Ecto neural progenitor cell (in vitro differentiated cells): ENCODE measurements at places on chromosomes 3 and 15.

GRCh38 chr3:56918111-56918568, 116.4 kb upstream of the ARHGEF3 start:
- DNase-seq, result no peak

DNA sequence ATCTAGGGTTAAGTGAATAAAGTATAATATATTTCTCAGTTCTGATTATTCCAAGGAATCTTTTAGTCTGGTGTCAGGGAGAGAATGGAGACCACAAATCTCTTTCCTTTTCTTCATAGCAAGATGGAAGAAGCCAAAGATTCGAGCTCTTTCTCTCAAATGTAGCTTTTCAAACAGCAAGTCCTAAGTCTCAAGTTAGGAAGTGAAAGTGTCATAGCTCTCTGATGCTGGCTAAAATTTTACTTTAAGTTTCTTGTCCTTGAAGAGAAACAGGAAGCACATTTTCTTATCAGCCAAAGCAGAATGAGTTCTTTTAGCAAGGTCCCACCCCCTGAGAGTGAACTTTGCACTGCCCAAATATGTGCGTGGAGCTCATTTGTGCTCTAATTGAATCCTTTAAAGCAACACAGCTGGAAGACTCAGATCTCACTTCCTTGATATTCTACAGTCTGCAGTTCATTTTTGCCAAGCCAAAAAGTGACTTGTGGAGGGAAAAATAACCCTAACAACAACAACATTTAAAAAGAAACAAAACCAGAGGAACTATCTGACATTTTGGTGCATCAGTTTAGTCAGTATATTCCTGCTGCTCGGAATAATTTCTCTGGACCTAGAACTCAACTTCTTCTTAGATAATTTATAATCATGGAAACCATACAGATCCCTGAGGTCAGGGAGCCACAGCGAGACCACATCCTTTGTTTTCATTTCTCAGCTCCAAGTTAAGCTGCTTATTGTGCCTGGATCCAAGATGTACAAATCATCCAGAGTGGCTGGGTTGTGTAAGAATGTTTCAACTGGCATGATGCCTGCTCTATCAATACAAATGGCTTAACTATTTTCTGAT, 238.7 kb upstream of the P2RY1 start:
- no peak for DNase-seq

GRCh38 chr3:186815435-186815834, 9.2 kb upstream of the RFC4 start:
- DNase-seq, result no peak

DNA sequence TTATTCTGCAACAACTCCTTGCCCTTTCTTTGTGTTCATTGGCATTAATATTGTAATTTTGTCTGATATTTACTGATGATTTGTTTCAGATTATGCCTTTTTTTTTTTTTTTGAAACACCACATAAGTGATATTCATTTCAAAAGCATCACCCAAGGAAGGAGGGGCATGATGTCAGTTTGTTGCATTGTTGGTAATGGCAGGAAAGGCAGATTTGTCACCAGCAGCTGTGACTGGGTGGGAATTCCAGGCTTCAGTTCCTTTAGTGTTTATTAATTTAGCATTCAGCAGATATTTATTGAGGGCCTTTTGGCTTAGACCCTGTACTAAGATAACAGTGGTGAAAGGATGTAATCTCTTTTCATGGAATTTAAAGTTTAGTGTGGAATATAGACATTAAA, 19.5 kb downstream of the SENP2 start:
- DNase-seq, result no peak

DNA sequence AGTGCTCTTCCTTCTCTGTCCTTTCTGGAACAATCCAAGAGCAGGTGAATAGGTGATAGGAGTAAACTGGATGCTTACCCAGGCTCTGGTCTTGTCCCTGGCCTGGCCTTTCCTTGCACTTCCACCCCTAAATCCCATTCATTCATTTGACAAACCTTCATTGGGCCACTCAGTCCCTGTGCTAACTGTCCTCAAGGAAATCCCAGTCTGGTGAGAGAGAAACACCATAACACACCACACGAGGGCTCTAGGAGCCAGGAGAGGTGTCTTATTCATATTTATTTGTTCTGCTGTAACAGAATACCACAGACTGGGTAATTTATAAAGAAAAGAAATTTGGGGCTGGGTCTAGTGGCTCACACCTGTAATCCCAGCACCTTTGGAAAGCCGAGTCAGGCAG, 22.8 kb downstream of the EFCC1 start:
- DNase-seq, result no peak

GRCh38 chr3:56209982-56210751, 258.1 kb downstream of the ERC2 start:
- no peak for DNase-seq

DNA sequence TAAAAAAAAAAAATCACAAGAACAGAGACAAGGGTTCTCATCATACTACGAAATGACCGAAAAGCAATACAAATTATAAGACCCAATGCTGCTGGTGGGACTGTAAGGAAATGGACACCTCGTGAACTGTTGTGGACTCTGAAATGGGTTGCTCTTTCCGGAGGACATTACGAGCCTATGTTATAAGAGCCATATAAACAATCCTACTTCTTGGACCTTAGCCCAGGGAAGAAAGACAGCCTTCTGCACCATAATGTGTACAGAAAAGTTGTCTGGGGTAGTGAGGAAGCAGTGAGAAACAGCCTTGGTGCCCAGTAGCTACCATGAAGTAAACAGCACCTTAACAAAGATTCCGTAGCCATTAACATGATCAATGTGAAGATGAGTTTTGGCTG, 2.7 kb downstream of the SLC22A14 start:
- DNase-seq, result no peak

GRCh38 chr15:47283246-47283645, 434.1 kb upstream of the SEMA6D start:
- no peak for DNase-seq

- no peak for DNase-seq
Measured at GRCh38 chr3:134361162-134361835, 12.9 kb downstream of the AMOTL2 start.

- no peak for DNase-seq
Measured at GRCh38 chr3:69932501-69932900, 67.0 kb upstream of the SAMMSON start.

DNA sequence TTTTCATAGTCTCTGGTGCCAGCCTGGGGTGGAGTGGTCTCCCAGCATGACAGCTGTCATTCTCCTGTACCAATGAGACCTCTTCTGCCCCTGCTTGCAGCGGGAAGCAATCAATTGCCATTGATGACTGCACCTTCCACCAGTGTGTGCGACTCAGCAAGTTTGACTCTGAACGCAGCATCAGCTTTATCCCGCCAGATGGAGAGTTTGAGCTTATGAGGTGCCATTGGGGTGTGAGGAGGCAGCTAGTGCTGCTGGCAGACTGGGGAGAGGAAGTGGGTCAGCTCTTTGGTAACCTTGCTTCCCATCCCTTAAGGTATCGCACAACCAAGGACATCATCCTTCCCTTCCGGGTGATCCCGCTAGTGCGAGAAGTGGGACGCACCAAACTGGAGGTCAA, 4.4 kb upstream of the ABCF3 start:
- no peak for DNase-seq

DNA sequence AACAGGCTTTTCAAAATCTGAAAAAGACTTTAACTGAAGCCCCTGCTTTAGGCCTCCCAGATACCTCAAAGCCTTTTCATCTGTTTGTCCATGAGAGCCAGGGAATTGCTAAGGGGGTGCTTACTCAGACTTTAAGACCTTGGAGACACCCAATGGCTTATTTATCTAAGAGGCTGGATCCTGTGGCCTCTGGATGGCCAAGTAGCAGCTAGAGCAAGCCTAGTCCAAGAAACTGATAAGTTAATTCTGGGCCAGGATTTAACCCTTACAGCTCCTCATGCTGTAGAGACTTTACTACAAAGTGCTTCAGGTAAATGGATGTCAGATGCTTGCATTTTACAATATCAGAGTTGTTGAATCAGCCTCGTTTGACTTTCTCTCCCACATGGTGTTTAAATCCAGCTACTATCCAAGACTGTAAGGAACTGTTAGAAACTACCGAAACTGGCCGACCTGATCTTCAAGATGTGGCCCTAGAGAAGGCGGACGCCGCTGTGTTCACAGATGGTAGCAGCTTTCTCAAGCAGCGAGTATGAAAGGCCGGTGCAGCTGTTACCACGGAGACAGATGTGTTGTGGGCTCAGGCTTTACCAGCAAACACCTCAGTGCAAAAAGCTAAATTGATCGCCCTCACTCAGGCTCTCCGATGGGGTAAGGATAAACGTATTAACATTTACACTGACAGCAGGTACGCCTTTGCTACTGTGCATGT, 3.3 kb downstream of the DET1 start:
- no peak for DNase-seq

DNA sequence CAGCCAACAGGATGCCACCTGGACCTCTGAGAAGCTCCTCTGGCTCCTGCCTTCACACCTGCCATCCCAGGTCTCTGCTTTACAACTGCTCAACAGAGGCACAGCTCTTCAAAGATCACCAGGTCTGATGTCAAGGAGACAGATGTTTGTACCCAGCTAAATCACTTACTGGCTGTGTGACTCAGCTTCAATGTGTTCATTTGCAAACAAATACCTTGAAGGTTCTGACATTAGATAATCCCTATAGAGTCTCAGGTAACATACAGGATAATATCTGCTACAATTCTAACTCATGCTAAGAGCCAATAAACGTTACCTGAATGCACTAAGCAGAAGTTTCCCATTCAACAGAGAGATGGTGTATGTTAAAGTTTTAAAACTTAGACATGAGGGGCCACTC, 163.4 kb upstream of the IGF1R start:
- no peak for DNase-seq

DNA sequence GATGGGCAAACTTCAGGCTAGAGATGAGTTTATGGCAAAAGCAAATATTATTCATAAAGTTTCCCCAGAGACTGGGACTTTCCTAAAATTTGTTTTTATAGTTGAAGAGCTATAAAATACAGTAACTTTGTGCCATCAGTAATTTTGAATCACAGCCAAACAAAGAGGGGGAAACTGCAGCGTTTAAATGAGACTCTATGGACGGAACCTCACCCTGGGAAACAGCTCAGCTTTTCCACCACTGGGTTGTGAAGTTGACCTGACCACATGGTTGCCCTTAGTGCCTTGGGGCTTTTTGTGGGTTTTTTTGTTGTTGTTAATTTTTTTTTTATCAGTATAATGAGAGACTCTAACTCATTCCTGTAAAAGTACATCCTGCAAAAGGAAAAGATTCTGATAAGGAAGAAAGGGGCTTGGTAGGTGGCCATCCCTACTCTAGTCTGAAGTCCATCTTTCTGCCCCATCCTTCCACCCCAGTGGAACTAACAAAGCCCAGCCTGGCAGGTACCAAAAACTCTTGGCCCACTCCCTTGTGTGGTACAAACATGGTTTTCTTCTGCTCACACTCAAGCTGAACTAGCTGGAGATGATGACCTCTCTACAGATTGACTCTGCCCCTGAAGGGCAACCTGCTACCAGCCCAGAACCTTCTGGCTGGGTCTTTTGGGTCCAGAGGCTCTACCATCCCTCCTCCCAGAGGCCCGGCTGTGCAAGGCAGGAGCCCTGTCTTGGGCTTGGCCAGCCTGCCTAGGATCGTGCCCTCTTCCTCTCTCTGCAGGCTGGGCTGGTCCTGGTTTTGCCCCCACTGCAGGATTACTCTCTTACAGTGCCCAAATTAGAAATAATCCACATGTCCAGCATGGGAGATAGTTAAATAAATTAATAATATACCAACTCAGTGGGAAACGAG, 41.2 kb downstream of the RLBP1 start:
- DNase-seq, result no peak

DNA sequence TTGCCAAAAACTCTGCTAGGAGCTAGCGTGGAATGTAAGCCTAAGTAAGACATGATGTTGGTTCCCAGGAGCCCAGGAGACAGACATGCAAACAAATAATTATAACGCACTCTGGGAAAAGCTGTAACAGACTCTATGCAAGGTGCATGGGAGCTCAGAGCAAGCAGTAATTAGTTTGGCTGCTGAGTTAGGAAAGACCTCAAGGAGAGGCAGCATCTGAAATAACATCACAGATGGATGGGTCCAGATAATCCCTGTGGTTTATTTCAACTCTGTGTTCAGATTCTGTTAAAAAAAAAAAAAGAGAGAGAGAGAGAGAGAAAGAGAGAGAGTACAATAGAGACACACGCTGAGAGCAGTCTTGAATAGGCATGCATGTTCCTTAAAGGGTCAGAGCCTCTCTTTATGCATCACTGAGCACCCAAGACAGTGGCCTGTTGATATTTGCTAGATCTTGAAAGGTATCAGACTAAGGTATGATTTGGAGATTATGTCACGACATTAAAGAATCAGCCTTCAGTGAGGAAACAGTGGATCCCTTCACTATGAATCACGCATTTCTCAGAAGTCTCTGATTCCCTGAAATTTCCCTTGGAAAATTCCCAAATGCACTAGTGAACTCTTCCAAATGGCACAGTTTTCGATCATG, 124.4 kb upstream of the LIPC start:
- DNase-seq, result no peak

GRCh38 chr3:59483191-59483590, 433.4 kb upstream of the CFAP20DC start:
- DNase-seq, result no peak

DNA sequence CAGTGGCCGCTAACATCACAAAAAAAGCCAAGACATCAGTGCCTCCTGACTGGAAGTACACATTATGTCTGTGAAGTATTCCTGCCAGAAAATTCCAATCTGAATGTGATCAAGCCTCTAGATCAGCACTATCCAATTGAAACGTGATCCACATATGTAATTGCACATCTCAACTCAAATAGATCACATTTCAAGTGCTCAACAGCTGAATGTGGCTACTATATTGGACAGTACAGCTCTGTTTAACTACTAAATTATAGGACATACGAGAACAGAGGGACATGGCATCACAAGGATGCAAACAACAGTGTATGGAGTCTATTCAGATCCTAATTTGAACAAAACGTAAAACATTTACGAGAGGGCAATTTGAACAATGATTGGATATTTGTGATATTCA, 542 bp upstream of the UBAP1L start:
- DNase-seq, result no peak

GRCh38 chr3:179881791-179882190, 154.9 kb downstream of the PEX5L start:
- DNase-seq, result no peak

DNA sequence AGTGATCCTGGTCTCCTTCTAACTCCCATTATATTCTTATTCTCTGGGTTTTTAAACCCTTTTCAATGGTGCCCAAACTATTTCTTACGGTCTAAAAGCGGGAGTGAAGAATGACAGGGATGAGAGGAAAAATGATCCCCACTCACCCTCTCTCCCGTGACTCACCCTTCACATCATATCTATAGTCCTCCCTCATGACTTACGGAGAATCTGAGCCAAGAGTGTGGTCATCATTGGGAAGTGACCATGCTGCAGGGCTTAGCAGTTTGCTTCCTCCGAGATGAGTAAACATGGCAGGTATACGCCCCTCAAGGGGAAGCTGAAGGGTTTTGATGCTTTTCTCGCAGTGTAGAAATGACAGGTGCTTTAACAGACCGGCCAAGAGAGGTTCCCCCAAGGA, 274.0 kb downstream of the RYR3 start:
- DNase-seq, result no peak

GRCh38 chr3:33897306-33897705, 98.9 kb downstream of the PDCD6IP start:
- no peak for DNase-seq
